ENCODE measurements at places on chromosomes 16 and 17.
A peak's percentile ranks its signal among the peaks of the same experiment; 100 is the strongest.

DNA sequence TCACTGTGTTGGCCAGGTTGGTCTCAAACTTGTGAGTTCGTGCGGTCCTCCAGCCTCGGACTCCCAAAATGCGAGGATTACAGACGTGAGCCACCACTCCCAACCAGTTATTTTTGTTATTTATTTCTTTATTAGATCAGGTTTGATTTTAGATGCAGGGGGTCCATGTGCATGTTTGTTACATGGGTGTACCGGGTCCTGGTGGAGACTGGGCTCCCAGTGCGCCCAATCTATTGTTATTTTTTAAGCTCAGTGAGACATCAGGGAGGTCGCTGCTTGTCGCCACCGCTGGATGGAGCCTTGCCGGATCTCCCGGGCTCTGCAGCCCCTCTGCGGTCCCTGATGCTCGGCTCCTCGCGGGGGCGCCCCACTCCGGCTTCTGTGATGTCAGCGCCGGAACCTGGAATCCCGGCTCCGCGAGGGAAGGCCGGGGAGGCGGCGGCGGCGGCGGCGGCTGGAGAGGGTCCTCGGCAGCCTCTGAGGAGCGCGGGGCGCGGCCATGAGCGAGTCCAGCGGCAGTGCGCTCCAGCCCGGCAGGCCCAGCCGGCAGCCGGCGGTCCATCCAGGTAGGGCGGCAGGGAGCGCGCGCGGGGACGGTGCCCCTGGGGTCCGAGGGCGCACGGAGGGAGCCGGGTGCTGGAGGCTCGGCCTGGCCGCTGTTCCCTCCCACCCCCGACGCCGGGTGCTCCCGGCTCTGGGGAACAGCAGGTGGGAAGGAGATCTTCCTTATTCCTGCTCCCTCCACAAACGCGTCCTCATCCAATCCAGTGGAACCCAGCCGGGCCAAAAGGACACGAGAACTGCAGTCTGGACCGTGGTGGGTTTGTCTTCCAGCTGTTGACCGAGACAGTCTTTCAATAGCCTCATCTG lies at the start of gene TMC7:
Gene TMC7, plus strand, starts transcription at position 370 of the 870 bp plus-strand sequence. Its CDS starts 130 bp downstream, at position 500.
- peak; percentile 70 for DNase-seq

GRCh38 chr16:68388124-68388523 lies 60.2 kb downstream of the SMPD3 start:
- DNase-seq, result no peak

- no peak for DNase-seq
These were observed 387.6 kb downstream of the HAPSTR1 start for GRCh38 chr16:9479008-9479407.

GRCh38 chr16:30786936-30787612 lies at the start of gene ZNF629:
Gene ZNF629, minus strand, starts transcription at chr16:30787205. Its CDS starts 2,723 bp downstream, at chr16:30784482.
- DNase-seq, result no peak

- no peak for DNase-seq
These were observed 4.4 kb upstream of the SCPEP1 start for GRCh38 chr17:56973520-56973919.

DNA sequence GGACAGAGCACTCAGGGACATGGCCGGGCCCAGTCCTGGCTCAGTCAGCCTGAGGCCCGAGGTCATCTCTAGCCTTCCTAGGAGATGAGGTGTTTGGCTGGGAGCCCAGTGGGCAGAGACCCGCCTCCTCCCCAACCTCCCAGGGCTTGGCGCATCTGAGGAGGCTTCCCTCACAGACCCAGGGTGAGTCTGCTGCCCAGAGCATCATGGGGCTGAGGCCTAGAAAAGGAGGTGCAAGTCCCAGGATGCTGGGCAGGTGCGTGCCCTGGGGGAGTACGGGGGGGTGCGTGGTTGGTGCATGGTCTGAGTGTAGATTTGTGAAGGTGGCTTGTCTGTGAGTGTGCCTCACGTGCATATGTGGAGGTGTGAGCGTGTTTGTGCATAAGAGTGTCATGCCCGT lies 4.7 kb downstream of the PDE6G start:
- DNase-seq, result peak; percentile 59

- no peak for DNase-seq
These were observed 72.0 kb upstream of the MAF start for GRCh38 chr16:79672524-79672923.

- DNase-seq, result no peak
These were observed 59.3 kb downstream of the PECAM1 start for GRCh38 chr17:64331366-64331765.

DNA sequence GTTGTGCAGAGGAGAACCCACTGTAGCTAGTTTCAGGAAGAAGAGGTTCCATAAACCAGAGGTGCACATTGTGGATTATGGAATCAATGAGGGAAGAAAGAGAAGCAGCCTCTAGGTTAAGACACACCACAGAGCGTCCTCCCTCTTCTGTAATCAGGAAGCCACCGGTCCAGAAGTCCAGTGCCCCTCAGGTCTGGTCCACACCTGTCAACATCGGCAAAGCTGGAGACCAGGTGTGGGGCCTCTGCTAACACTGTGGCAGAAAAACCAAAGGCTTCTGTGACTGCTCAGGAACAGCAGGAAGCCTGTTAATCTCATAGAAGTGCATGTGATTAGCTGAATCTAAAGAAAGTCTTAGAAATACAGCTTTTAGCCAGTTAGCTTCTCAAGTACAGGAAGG lies 23.3 kb downstream of the LIMD2 start:
- no peak for DNase-seq

- DNase-seq, result no peak
These were observed 19.2 kb downstream of the HNF1B start for GRCh38 chr17:37725601-37726146.

GRCh38 chr16:23048164-23048563 lies 101.1 kb downstream of the USP31 start:
- DNase-seq, result no peak

DNA sequence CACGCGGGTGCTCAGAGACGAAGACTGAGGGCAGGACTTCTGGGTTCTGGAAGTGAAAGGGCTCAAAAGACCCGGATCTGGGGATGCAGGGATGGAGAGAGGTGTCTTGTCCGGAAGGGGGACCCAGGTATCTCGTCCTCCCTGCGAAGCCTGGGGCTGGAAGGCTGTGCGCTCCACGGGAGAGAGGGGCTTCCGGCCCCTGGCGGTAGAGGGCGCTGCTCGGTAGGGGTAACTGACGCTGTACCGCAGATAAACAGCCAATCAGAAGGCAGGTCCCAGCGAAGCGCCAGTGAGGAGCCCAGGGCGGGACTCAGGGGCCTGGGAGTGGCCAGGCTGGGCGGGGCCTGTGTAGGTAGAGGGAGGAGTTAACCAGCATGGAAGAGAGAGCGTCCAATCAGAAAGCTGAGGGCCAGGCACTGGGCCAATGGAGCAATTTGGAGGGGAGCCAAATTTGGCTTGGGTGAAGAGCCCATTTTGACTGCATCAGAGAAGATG lies 804 bp downstream of the TGFB1I1 start:
- DNase-seq, result peak; percentile 52

- no peak for DNase-seq
These were observed 20.3 kb upstream of the HOXB9 start for GRCh38 chr17:48646183-48647102.

DNA sequence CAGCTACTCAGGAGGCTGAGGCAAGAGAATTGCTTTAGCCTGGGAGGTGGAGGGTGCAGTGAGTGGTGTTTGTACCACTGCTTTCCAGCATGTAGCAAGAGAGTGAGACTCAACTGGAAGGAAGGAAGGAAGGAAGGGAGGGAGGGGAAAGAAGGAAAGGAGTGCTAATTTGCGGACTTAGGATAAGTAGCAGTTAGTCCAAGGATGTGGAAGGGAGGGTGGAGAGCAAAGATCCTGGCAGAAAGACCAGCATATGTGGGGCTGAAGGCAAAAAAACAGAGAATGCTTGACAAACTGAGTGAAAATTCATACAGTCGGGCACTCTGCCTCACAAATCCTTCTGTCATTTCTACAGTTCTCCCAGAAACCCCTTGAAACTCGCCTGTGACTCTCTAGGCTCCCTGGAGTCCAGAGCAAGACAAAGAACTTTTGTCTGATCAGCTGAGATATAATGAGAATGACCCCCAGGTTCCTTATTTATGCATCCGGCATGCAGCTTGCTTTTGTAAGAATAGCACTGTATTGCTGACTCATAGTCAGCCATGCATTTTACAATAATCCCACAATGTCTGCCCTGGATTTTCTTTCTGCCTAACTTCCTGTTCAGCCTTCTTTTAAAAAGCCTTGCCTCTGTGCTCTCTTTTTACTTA lies 31.5 kb downstream of the CDK5RAP3 start:
- DNase-seq, result peak; percentile 57

GRCh38 chr16:86949116-86949515 lies 368.1 kb downstream of the C16orf95 start:
- DNase-seq, result no peak

- DNase-seq, result no peak
These were observed 546 bp upstream of the NDUFB10 start for GRCh38 chr16:1958715-1959268.

GRCh38 chr17:14553847-14554246 lies 253.0 kb downstream of the HS3ST3B1 start:
- DNase-seq, result no peak

DNA sequence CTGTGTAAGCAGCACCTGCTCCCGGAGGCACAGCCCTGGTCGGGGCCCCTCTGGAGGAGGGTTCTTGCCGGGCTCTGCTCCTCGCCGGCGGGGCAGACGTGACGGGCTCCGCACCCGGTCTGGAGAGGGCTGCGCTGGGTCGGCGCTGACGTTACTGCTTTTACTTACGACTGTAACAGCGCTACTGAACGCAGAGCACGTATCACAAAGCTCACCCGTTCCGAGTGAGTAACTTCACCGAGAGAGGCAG lies 1.3 kb upstream of the RAB40C start:
- DNase-seq, result no peak

- DNase-seq, result no peak
These were observed 4.1 kb upstream of the DOC2B start for GRCh38 chr17:185445-186138.

DNA sequence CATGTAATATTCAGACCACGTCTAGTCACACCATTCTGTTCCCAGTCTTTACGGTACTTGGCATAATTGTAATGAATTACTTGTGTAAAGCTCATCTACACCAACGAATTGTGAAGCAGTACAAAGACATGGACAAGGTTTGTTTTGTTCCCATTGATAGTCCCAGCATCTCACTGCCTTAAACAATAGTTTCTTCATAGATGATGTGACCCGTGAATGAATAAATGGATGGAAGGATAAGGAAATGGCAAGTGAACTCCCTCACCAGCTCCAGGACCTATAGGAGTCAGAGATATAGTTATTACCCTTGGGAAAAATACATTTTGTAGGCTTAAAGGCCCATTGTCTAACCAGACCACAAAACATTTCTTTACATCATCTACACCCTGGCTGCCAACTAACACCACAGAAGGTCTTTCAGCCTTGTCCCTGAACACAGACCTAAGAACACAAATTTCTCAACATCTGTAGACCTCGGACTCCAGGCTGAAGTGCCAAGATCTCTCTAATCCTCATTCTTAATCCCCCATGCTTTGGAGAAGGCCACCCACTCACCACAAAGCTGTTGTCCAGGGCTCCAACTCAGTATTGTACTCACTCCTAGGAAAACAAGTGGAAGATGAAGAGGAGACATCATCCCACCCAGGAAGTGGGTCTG lies 38.2 kb downstream of the MAF start:
- no peak for DNase-seq

DNA sequence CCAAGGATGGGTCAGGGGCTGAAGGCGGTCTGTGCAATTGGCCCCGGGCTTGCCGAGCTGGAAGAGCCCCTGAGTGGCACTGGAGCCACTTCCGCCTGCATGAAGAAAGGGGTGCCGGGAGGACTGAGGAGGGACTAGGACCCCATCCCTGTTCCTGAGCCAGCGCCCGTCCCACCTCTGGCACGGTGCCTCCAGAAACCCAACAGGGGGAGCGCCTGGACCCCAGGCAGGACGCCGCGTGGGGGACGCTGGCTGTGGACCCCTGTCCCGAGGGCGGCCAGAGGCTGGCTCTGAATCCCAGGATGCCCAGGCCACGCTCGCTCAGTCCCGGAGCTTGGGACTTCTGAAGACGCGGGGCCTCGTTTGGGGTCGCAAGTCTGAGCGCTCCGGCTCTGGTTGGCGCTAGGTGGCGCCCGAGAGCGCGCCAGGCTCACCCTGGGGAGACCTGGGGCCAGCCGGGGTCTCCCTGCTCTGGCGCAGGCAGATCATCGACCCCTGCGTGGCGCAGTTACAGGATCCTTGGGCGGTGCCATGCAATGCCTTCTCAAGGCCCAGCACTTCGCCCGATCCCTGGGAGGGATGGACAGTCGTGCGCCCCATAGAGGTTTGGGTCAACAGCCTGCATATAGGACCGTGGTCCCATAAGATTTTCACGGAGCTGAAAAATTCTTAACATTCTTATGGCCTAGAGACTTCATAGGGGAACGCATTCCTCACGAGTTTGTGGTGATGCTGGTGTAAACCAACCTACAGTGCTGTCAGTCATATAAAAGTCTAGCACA lies 58.5 kb upstream of the CREBBP start:
- peak; percentile 47 for DNase-seq

DNA sequence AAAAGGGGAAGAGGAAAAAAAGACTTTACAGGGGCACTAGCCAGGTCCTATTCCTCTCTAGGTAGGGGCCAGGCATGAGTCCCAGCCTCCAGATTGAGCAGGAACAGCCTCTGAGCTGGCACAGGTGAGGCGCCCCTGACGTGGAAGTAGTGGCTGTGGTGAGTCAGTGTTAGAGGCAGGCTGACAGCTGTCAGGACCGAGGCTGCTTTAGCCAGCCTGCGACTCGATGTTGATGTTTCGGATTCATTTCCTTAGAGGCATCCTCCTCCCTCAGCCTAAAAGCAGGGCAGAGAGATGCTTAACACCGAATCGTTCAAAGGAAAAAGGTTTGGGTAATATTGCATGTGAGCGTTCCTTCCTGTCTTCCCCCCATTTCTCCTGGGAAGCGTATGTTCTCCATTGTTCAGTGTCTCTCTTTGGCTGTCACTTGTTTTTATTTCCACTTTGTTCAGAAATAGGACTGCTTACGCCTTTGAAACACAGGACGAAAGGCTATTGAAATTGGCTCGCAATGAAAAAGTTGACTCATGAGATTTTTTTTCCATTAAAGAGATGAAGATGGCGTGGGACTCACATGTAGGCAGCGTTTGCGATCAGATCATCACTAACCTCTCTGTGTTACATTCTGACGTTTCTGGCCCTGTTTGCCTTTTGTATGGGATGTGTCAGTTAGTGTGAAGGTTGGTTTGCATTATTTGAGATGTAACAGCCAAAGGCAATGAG lies 1.3 kb downstream of the KIAA0513 start:
- DNase-seq, result peak; percentile 33

GRCh38 chr16:4057439-4057877 lies 58.8 kb downstream of the ADCY9 start:
- no peak for DNase-seq

GRCh38 chr16:2896480-2897010 lies 13.5 kb downstream of the FLYWCH2 start:
- DNase-seq, result no peak

All from amniotic stem cell (primary cell).